Mammary microvascular endothelial cell (primary cell): ENCODE measurements at places on chromosomes 3 and 15. TPM values are rescaled to one million over a fixed set of nuclear protein-coding genes. Genes with fewer than 3 reads are reported as not detected.

Gene UNC13C
- not detected in 2 replicates for total RNA-seq

Gene SYNM
- total RNA-seq = 11.6 and 13.5 TPM in 2 replicates

Gene CDHR4
- not detected in 2 replicates for total RNA-seq

Gene NMNAT3
- 0.20 and 0.87 TPM in 2 replicates for total RNA-seq

Gene ZMYND10
- total RNA-seq = not detected in 2 replicates

Gene TLE3
- total RNA-seq = 37.6 and 39.4 TPM in 2 replicates

Gene MME
- 3.8 and 5.6 TPM in 2 replicates for total RNA-seq

Gene SHC4
- total RNA-seq = 0.30 and 0.40 TPM in 2 replicates

Gene PTPRG
- total RNA-seq = 24.6 and 26.4 TPM in 2 replicates

Gene OXTR
- under 0.01 and 0.13 TPM in 2 replicates for total RNA-seq

Gene CCK
- not detected in 2 replicates for total RNA-seq
